ENCODE measurements at places on chromosomes 7 and 10. TPM values are rescaled to one million over a fixed set of nuclear protein-coding genes. Genes with fewer than 3 reads are reported as not detected.

GRCh38 chr7:148173369-148173768 is 417.2 kb upstream of the C7orf33 start:
- no peak for ATAC-seq

GRCh38 chr10:14527134-14527844 is 196.6 kb upstream of the FRMD4A start:
- no peak for ATAC-seq

Gene SUN3
- total RNA-seq: not detected

DNA sequence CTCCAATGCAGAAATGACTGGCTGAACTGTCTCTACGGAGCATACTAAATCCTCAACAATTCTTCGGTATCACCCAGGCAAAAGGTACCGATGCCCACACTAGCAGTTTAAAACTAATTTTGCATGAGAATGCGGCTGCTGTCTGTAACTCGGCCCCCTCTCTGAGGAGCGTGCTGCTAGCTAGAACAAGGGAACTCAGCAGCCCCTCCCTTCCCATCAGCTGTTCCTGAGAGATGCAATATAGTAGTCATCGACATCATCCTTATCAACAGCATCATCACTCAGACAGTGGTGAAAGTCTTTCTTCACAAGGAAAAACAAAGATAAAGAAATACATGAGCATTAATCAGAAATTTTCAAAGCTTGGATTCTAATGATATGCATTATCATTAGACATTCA is 189.1 kb upstream of the FRMD4A start:
- ATAC-seq: no peak

- no peak for ATAC-seq
These were observed 35.3 kb upstream of the SRPK2 start for GRCh38 chr7:105423987-105424386.

DNA sequence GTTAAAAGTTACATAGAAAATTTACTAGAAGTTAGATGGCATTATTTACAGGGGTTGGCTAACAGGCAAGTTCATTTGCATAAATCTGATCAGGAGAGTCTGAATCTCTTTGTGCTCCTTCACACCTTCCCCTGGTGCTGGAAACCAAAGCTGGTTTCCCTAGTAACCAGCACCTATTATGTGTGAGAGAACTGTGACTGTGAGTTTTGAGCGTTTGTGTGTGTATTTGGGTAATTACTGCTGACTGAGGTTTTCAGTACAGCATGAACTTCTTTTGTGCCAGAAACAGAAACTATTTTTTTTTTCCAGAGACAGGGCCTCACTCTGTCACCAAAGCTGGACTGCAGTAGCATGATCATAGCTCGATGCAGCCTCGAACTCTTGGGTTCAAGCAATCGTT is 10.3 kb upstream of the IFIT1B start:
- peak; percentile 52 for ATAC-seq

Gene MEIG1
- not detected for total RNA-seq

- ATAC-seq: no peak
These were observed 2.0 kb downstream of the MNX1 start for GRCh38 chr7:157008206-157009169.

Measured in gastroesophageal sphincter (tissue), 4 donors.